ENCODE measurements at places on chromosomes 6 and 20.
A peak's percentile ranks its signal among the peaks of the same experiment; 100 is the strongest.

DNA sequence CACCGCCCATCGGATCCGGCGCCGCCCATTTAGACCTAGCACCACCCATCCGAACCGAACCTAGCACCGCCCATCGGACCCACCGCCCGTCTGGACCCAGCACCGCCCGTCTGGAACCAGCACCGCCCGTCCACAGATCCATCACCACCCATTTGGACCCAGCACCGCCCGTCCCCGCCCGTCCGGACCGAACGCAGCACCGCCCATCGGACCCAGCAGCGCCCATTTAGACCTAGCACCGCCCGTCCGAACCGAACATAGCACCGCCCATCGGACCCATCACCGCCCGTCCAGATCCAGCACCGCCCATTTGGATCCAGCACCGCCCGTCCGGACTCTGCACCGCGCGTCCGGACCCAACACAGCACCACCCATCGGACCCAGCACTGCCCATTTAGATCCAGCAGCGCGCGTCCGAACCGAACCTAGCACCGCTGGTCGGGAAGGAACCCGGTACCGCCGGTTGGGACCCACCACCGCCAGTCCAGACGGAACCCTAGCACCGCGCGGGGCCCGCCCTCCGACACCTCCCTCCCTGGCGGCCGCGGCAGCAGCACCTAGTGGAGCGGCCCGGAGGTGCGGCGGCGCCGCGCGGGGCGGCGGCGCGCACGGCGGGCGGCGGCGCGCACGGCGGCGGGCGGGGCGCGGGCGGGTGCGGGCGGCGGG, 348 bp upstream of the AFDN start:
- DNase-seq = peak; percentile 70

DNA sequence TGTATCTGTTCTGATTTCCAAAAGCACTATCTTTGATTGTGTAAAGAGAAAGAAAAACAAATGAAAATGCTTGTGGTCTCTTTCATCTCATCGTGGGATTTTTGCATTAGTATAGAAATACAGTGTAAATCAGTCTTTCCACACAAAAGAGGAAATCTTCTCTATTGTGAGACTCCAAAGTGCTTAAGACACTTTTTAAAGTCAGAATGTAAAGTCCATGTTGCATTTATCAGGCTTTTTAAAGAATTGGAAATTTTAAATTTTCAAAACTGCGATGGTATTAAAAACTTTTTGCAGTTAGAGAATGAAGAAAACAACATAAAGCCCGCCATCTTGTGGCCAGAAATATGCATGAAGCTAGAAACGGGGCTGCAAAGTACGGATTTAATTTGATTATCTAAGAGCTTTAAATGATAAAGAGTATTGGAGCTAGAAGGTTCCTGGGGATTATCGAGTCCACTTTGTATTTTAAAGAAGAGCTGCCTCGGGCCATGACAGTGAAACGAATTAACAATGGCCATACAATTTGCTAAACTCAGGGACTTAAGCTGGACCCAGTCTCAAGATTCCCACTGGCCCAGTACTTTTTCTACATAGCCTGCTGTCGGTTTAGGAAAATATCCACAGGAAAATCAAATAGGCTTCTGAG, 339.6 kb downstream of the ARHGAP18 start:
- peak; percentile 14 for DNase-seq

DNA sequence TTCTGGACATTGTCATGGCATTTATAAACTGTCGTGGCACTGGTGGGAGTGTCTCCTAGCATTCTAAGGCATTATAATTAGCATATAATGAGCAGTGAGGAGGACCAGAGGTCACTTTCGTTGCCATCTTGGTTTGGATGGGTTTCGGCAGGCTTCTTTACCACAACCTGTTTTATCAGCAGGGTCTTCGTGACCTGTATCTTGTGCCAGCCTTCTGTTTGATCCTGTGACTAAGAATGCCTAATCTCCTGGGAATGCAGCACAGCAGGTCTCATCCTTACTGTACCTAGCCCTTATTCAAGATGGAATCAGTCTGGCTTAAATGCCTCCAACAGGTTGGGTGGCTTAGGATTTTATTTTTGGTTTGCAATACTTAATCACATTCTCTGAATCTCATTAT, 142.7 kb upstream of the GGTLC1 start:
- no peak for DNase-seq

DNA sequence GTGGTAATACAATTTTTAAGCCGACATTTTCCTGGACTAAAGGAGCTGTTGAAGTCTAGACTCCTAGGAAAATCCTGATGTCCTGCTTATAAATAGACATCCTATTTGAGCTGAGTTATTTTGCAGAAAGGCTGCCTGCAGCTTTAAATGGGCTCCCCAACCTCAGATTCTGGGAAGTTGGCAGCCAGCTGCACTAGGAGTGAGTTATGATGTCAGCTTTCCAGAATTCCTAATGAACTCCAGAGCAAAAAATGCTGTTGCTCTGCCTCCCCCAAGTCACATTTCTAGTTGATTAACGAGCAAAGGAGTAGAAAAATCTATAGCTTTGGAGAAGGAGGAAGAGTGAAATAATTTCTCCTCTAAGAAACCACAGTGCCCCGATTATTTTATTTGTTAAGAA, 346.3 kb upstream of the SULF2 start:
- DNase-seq = no peak

GRCh38 chr6:25481267-25481666, 170.7 kb upstream of the SCGN start:
- DNase-seq = no peak

GRCh38 chr20:38840053-38840893, 34.8 kb downstream of the PPP1R16B start:
- peak; percentile 43 for DNase-seq

- no peak for DNase-seq
Measured at GRCh38 chr6:6925391-6926164, 182.2 kb upstream of the RREB1 start.

GRCh38 chr6:62283796-62284411, 2.1 kb downstream of the KHDRBS2 start:
- DNase-seq = peak; percentile 4

- DNase-seq = no peak
Measured at GRCh38 chr6:90121982-90122381, 174.7 kb downstream of the BACH2 start.

DNA sequence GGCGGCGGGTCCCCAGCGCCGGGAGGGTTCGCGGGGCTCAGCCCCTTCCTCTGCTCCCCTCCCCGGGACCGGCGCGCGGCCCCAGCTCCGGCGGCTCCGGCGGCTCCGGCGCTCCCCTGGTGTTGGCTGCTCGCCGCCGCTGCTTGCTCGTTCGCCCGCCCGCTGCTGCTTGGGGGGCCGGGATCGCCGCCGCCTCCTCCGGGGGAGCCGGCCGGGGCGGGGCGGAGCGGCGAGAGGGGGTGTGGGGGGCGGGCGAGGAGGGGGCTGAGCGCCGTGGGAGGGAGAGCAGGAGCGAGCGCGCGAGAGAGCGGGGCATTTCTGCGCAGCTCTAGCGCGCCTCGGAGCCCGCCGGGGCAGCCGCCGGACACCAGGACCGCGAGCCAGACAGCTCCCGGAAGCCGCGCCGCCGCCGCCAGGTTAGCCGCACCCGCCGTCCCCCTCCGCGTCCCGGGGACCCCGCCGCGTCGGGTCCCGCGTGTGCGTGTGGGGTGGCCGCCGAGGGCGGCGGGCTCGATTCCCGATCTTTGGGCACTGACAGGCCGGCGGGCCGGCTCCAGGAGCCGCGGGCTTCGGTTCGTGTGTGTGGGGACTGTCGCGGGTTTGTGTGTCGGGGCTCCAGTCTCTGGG, 62.0 kb upstream of the EPB41L1 start:
- no peak for DNase-seq

- no peak for DNase-seq
Measured at GRCh38 chr6:156154896-156155295, 622.3 kb upstream of the ARID1B start.

DNA sequence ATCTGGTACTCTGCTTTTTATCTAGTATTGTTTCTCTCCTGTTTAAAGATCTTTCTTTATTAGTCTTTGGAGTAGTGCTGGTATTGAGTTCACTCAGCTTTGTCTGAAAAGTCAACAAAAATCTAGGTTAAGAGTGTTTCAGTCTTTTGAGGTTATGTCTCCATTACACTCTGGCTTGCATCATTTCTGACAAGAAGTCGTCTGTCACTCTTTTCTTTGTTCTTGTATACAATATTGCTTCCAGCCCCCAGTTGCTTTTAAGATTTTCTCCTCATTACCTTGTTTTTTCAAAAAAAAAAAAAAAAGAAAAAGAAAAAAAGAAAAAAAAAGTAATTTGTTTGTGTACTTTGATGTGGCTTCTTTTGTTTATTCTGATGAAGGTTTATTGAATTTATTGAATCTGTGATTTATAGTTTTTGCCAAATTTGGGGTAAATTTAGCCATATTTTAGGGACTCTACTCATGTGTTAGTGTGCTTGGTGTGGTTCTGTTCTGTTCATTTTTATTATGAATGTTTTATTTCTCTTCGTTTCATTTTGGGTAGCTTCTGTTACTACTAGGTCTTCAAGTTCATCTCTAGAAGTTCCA, 408.9 kb downstream of the CDKAL1 start:
- no peak for DNase-seq

- no peak for DNase-seq
Measured at GRCh38 chr6:34011264-34011663, 134.6 kb downstream of the GRM4 start.

- no peak for DNase-seq
Measured at GRCh38 chr6:14734416-14735340, 511.2 kb upstream of the JARID2 start.

DNA sequence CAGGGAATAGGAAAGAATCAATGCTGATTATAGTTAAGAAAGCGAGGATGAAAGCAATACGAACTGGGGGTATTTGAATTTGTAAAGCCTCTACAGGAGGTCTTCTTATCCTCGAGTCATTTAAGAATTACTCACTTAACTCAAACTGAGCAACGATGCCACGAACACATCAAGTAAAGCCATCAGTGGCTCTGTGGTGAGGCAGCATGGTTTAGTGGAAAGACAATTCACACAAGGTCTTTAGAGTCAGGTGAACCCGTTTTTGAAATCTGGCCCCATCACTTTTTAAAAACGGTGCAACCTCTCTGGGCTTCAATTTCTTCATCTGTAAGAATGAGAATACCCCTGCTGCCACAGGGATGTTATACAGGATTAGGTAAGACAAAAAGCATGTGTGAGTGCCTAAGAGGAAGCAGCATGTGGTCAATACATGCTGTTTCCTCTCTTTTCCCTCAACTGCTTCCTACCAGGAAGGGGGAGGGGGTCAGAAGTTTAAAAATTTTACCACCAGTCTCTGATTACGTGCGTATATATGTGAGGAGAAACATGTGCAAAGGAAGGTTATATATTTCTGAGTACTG, 162.0 kb downstream of the BTBD9 start:
- DNase-seq = no peak

DNA sequence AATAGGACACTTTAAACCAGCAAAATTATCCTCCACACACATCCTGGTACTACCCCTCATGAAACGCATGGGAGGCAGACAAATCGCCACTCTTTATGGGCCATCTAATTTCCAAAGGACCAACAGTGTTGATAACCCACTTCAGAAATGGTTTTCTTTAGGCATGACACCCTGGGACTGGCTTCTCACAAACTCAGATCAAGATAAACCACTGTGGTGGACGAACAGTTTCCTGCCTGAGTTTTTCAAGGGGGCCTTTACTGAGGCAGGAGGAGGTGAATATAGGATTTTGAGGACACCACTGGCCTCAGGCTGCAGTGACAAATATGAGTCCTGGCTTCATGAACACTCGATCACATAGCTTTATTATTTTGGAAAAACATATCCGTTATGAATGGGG, 26.0 kb downstream of the TRAM2 start:
- no peak for DNase-seq

- no peak for DNase-seq
Measured at GRCh38 chr20:32894026-32894483, 35.3 kb downstream of the EFCAB8 start.

GRCh38 chr6:158329531-158329930, 17.3 kb downstream of the TULP4 start:
- DNase-seq = no peak

- DNase-seq = no peak
Measured at GRCh38 chr20:63527184-63527583, 6.6 kb downstream of the PPDPF start.

All from substantia nigra (tissue), 51 donors.